ENCODE measurements at places on chromosomes 7 and 10.

DNA sequence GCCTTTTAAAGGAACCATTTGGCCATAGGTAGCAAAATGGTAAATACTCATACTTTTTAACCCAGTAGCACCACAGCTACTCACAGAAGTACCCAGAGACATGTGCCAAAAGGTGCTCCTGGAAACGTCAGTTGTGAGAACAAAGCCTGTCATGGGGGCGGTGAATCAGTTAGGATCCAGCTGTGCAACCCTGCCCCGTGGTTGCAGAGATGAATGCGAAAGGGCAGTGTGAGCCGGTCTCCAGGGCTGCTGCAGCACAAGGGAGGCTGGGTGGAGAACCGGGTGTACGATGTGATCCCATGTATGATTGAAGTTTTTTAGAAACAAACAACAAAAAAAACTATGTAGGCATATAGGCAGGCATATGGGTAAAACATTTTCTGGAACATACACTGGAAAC is 1.3 kb upstream of the LRRC18 start:
- no peak for DNase-seq

- DNase-seq, result peak; percentile 23
These were observed 75.7 kb upstream of the EFCAB10 start for GRCh38 chr7:105656922-105657521.

DNA sequence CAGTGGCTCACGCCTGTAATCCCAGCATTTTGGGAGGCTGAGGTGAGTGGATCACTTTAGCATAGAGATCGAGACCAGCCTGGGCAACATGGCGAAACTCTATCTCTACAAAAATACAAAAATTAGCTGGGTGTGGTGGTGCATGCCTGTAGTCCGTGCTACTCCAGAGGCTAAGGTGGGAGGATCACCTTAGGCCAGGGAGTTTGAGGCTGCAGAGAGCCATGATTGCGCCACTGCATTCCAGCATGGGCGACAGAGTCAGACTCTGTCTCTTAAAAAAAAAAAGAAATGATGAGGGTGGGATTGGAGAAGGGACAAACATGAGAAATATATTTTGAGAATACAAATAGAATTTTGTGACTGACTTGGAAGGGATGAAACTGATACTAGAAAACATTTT is 76.9 kb downstream of the SHOC2 start:
- DNase-seq, result no peak

DNA sequence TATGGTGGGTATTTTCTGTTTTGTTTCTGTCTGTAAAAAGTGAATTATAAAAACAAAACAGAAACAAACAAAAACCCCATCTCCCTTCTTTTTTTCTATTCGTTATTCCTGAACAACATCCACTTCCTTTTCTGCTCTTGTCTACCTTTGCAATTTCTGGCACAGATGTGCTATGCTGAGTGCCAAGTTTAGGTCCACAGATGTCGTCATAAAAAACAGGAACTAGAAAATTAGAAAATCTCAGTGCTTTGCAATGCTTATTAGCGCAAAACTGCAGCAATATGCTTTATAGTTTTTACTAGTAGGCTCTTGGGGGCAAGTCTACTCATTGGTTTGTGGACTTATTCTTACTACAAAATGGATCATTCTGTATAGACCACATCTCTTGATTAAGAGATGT is 94.2 kb upstream of the PRKCQ start:
- DNase-seq, result peak; percentile 8

- DNase-seq, result no peak
These were observed 28.4 kb downstream of the UBE2D4 start for GRCh38 chr7:43954524-43955228.

DNA sequence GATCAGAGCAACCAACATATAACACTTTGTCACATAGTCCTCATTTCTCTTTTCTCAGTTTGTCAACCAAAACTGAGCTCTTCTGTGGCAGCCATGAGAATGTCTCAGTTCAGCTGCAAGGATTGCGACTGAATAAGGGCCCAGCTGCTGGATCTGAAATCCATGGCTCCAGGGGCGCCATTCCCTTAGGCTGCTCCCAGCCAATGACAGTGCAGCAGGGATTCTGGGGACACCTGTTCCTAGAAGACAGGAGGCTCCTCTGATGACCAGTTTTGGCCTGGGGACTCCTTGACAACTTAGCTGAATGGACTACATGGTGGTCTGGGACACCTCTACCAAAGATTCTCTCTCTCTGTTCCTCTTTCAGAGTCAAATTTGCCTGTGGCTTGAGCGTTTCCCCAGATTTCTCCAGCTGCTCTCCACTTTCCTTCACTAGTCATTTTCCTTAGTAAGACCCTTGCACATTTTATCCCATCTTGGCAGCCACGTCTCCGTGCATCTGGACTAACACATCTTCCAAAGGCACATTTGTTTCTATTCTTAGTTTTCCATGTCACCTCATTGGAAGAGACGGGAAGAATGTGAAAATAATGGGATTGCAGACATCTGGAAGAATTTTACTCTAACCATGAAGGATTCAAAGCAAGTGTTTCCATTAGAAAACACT is 28.1 kb upstream of the KIF5B start:
- no peak for DNase-seq

- DNase-seq, result peak; percentile 67
These were observed 3.9 kb upstream of the NRF1 start for GRCh38 chr7:129607471-129608120.

DNA sequence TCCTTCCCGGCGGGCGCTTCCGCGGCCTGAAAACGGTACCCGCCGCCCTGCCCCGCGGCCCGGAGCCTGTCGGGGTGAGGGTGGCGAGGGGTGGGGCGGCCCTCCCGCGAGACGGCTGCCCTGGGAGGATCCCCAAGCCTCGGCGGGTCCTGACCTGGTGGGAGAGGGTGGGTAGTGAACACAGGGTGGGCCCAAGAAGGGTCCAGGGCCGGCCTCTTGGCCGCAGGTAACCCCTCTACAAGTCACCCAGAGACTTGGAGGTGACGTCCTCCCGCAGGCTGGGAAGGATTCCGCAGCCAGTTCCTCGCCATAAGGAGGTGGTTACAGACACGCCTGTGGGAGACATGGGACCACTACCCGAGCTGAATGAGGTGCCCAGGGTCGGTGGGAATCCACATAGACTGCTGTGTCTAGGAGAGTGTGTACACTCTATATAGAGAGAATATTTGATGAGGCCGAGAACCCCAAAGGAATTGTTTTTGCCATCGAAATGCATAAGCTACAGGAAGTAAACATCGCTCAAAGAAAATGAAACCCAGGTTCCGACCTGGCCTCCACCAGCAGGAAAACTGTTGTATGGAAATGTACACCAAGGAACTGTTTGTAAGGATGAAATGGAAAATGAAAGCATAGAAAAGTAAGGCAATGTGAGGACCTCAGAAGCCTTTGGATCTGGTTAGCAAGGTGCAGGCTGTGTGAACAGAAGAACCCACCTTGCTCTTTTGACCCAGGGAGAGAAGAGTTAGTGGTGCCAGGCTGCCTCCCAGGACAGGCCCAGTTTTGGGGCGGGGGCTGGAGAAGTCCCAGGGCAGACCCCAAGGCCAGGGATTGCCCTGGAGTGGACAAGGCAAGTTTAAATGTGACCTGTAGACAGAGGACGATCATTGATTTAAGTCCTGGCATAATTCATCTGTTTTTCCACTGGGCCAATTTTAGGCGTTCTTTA is 659 bp downstream of the OPTN start:
- DNase-seq, result peak; percentile 3

GRCh38 chr7:123154231-123154860 is 45.4 kb downstream of the SLC13A1 start:
- peak; percentile 33 for DNase-seq

DNA sequence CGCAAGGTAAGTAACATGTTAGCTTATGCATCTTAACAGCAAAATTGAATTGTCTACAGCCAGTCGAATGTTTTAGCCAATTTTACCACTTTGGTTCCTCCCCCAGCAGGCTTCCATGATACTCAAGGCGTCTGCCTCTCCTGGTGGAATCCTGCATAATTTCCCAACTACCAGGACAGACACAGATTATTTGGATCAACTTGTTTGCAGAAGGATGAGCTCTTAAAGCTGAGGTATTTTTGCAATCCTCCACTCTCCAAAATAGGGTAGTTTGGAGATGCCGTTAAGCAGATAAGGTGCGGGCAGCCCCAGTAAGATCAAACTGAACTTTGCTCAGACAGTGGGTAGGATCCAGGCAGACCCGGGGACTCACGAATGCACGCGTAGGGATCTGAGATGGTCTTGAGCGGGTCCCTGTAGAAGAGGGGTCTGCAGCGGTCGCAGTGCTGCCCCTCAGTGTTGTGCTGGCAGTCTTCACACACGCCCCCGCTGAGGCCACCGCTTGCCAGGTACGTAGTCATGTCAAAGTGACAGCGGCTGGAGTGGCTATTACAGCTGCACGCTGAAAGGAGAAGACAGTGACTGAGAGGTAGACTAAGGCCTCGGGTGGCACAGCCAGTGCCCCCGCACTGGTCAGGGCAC is 27.4 kb downstream of the LAMB4 start:
- no peak for DNase-seq

DNA sequence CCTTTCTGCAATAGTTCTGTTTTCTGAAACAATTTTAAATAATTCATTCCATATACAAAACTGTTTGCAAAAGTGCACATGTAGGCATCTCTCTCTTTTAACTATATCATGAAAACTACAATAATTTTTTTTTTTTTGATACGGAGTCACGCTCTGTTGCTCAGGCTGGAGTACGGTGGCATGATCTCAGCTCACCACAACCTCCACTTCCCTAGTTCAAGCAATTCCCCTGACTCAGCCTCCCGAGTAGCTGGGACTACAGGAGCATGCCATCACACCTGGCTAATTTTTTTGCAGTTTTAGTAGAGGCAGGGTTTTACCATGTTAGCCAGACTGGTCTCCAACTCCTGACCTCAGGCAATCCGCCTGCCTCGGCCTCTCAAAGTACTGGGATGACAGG is 44.0 kb upstream of the SEMA3A start:
- no peak for DNase-seq

DNA sequence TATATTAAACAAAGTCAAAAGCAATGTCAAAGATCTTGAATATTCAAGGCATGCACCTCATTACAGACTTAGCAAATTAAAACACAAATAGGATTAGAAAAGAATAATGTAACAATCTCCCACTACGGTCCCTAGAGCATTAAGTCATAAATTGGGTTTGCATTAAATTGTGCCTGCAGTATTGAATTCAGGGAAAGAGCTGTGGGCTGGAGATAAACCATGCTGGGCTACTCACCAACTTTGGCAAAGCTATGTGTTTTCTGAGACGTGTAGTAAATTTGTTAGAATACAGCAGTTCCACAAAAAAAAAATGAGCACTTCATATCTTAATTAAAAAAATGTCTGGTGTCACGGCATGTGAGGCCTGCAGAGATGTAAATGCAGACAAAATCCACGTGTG is 241.6 kb downstream of the SNX10 start:
- DNase-seq, result no peak

DNA sequence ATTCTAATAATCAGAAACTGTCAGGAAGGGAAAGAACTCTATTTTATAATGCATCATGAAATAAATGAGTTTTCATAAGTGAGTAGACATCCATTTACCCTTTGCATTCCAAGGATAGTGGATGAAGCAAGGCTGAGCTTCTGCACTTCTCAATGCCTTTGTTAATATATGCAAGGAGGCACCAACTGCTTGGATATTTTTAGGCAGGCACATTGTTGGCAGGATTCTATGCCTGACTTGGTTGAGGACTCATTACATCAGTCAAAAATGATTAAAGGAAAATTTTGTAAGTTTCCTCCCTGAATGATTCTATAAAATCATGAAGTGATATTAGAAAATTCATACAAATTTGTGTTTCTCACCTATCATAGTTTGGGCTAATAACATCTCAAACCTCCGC is 612.2 kb upstream of the POM121L12 start:
- DNase-seq, result no peak

- DNase-seq, result no peak
These were observed 266.6 kb upstream of the GNAI1 start for GRCh38 chr7:79868010-79868409.

GRCh38 chr10:125101049-125101448 is 59.3 kb downstream of the CTBP2 start:
- no peak for DNase-seq

DNA sequence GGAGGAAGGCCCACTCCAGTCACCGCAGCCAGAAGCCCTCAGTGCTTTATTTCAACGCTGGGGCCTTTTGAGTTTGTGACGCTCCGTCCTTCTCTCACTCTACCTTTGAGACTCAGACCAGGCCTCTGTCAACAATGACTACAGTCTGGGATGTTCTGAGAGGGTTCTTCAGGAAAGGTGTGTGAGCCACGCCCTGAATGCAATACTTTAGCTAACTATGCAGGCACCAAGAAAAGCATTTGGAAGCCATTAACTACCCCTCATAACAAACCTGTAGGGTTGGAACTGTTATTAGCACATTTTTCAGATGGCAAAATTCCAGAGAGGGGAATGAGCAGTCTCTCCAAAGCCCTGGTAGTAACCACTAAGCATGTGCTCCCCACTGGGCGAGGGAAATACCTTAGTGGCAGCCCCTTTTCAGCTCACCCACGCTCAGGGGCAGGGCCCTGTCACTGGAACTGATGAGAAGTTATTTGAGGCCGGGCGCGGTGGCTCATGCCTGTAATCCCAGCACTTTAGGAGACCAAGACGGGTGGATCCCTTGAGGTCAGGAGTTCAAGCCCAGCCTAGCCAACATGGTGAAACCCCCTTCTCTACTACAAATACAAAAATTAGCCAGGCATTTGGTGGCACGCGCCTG is 5.7 kb upstream of the ARPC1B start:
- no peak for DNase-seq

DNA sequence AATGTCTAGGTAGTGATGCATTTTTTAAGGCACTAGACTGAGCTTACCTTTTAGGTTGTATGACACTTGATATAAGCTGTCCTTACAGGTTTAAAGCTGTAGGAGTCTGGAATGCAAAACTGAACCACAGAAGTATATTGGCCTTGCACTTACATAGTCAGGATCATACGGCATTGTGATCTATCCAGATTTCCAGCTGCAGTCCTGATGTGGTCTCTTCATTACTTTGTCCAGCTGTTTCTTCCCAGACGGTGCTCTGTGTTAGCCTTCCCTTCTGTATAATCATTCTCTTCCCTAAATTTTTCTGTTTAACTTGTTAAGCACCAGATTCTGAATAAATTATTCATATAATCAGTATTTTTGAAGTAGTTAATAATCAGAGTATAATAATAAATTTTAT is 67.1 kb downstream of the AUTS2 start:
- DNase-seq, result no peak

- no peak for DNase-seq
These were observed 31.7 kb downstream of the TRDMT1 start for GRCh38 chr10:17169803-17170202.

DNA sequence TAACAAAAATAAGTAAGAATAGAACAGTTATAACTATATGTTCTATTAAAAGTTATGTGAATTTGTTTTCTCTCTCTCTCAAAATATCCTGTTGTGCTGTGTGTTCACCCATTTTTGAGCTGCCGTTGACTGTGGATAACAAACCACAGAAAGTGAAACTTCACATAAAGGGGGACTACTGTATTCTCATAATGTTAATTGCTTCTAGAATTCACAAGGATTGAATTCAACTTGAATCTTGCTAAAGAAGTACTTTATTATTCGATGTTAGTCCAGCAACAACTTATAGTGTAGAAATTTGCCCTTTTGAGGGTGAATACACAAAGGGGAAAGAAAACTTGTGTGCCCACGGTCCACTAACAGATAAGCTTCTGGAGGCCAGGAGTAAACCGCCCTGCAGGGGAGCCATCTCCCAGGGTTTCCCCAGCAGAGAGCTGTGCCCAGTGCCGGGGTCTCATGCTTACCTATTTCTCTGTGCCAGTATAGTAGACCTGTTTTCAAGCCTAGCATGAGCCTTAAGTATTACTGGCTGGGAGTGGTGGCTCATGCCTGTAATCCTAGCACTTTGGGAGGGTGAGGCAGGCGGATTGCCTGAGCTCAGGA is 87.1 kb downstream of the KAT6B start:
- DNase-seq, result no peak

Data from AML-193 (cell line).